ENCODE measurements at places on chromosomes 12 and 14.

- DNase-seq: no peak
Measured at GRCh38 chr12:51449580-51450246, 25.1 kb downstream of the SLC4A8 start.

- no peak for DNase-seq
Measured at GRCh38 chr12:38587594-38587993, 271.0 kb downstream of the ALG10B start.

DNA sequence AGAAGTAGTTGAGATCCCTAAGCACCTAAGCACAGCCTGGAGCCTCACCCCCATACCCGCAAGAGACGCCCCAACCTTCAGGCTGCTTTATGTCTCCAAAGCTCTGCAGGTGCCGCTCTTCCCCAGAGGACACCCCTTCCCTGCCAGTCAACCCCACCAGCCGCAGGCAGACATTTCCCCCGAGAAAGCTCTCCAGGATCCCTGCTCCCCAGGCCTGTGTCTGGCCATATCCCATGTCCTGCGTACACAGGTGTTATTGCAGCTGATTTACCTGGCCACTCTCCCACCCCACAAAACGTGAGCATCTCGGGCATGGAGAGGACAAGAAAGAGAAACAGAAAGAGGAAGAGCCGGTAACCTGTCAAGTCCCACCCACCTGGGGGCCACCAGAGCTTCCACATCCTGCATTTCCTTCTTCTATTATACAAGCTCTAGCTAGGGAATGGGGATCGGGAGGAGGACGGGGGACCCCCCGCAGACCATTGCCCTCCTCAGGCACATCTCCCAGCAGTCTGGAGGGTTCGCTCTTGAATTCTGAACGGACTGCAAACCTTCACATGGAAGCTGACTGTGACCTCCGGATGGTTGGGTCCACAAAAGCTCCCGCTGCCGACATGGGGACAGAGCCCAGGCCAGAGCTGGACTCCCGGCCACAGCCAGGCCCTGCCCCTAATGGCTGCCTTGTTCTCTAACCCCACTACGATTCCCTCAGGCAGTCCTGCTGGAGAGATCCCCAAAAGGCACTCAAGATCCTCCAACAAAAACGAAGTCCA, 17.6 kb downstream of the CCDC88C start:
- peak; percentile 43 for DNase-seq

DNA sequence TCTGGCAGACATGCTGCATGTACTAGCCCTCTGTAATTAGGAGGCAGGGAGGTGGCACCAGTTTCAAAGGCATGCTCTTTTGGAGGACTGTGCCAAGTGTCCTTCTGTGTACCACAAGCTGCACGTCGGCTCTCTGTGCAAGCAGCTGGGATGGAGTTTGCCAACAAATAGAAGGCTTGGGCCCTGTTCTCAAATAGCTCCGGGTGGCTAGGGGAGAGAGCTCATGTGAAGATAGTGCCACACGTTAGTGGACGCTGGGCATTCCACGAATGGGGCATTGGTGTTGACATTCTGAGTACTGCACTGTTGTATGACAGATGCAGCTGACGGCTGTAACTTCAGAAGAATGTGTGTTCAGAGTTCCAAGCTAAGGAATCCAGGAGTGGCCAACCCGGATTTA, 4.4 kb downstream of the AACS start:
- no peak for DNase-seq

DNA sequence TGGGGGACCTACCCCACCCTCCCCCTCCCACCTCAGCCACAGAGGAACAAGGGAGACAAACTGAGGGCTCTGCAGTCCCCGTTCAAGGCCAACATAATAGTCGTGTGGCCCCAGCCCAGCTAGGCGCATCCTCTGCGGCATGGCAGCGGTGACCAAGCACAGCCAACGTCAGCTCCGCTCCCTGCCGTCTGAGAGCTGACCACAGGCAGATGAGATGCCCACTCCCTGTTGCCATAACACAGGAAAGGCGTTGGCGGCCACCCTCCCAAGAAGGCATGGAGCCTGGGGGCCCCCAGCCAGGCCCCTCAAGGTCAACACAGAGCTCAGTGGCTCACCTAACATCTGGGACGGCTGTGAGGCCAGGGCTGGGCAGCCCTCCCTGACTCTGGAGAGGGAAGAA, 32.6 kb upstream of the UBC start:
- DNase-seq: no peak

DNA sequence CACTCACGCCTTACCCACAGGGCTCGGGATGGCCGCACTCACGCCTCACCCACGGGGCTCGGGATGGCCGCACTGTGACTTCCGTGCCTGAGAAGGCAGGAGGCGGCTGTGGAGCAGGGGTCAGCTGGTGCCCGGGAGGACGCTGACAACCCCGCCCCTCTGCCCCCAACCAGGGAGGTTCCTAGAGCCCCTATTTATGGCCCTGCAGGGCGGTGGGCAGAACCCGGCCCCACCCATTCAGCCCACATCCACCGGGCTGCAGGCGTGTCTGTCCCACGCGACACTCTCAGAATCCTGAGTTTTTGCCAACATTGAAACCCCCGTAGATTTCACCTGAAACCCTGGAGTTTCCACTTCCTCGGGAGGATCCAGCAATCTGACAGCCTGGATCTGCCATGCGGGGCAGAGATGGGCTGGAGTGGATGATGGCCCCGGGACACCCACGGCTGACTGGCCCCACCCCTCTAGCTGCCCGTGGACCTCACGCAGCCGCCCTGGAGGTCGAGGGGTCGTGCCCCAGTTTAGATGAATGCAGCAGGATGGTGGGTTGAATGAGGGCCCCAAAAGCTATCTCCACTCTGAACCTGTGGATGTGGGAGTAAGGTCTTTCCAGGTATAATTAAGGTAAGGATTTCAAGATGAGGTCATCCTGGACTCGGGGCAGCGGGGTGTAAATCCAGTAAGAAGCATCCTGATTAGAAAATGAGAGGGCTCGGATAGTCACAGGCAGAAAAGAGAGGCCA, 20.4 kb downstream of the GALNT9 start:
- DNase-seq: no peak

DNA sequence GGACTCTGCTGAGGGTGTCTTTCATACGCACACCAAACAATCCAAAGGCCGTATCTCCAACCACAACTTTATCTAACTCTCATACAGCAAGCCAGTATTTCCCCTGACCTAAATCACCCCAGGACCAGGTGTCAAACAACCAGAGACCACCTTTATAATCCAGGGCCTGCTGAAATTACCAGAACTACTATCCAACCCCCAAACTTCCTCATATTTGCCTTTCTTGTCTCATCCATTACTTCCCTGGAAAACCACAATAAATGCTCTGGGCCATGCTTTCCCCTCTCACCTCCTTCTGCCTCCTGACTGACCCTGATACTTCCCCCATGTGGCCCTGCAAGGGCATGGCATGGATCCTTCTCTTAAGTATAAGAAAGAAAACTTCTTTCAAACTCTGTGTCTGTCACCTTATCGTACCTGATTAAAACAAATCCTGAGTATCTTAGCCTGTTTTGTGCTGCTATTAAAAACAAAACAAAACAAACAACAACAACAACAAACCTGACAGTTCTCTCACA, 44.7 kb upstream of the CRACR2A start:
- no peak for DNase-seq

GRCh38 chr12:123011701-123012100, 31.2 kb downstream of the ARL6IP4 start:
- no peak for DNase-seq

DNA sequence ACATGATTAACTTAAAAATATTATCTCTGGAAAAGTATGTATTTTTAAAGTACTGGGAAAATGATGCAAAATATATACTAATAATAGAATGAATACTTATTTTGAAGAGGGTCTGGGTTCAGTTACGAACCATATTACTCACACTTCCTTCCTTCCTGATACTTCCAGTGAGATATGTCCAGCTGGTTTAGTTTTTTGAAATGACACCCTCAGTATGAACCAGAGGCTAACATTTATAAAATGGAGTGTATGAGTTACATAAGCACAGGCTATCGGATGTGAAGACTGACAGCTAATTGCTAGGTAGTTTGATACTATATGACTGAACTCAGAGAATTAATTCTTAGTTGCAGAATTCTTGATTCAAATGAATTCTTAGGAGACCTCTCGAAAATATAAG, 122.9 kb downstream of the OTOGL start:
- no peak for DNase-seq

DNA sequence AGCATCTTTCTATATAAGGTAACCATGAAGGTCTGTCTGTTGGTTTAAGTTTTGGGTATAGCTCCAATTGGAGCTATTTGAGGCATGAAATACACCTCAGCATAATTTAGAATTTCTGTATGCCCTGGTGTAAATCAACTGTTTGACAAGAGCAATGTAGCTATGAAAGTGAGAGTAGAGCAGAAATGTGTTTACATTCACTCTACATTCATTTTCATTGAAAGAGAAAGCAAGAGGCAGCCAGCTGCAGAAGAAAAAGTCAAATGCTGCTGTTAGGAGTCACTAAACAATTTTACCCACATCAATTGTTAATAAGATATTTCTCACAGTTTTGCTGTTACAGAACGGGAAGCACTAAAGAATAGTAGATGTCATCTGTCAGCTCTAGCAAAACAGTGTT, 252.5 kb downstream of the SLC6A15 start:
- no peak for DNase-seq

DNA sequence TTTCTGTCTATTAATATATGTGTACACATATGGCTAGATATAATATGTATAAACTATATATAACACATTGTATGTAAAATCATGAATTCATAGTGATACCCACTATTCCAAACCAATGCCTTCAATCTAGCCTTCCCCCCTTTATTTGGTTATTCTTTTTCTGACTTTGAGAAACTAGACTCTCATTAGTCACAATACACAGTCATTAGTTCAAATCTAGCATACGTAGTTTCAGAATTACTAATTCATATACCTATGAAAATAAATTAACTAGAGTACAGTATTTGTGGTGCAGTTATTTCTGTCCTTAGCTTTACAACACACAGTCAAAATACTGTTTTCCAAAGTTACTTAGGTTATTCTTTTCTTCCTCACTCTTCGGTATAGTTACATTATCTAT, 268.2 kb downstream of the DPF3 start:
- DNase-seq: no peak

GRCh38 chr12:94987801-94988200, 15.7 kb downstream of the NDUFA12 start:
- peak; percentile 42 for DNase-seq

DNA sequence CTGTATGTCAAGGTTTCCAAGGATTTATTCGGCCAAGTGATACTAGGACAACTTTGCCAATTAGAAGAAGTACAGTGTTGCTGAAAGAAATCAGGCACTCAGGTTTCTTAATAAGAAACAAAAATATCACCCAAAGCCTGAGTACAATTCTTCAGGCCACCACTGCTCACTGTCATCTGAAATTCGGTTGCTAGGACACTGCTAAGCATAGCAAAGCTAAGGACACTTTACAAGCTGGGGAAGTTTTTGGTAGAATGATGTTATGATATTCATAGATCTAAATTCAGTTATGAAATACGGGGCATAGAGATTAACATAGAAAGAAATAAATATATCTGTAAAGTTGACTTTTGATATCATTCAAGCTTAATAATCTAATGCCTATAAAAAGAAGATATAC, 505.1 kb downstream of the NELL2 start:
- DNase-seq: no peak

GRCh38 chr12:4786795-4787194, 66.6 kb downstream of the GALNT8 start:
- no peak for DNase-seq

DNA sequence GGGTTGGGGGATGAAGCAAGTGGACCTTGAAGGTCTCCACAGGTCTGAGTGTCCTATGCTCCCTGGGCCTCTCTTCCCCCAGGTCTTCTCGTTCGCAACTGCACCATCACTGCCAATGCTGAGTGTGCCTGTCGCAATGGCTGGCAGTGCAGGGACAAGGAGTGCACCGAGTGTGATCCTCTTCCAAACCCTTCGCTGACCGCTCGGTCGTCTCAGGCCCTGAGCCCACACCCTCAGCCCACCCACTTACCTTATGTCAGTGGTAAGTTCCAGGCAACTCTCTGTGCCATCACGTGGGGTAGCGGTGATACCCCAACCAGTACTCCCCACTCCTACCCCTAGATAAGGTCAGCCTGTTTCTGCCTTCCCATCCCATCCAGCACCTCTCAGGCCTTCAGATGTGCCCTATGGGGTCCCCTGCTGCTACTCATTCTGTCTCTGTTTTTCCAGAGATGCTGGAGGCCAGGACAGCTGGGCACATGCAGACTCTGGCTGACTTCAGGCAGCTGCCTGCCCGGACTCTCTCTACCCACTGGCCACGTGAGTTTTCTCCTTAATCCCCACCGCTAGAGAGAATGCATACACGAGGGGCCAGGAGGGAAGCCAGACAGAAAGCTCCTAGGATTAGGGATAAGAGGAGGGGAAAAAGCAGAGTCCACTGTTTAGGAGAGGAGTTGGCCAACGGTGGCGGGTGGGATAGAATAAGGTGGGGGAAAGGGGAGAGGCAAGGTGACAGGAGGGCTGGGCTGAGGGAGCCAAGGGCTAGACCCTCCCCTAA, 1.6 kb upstream of the TAPBPL start:
- no peak for DNase-seq

DNA sequence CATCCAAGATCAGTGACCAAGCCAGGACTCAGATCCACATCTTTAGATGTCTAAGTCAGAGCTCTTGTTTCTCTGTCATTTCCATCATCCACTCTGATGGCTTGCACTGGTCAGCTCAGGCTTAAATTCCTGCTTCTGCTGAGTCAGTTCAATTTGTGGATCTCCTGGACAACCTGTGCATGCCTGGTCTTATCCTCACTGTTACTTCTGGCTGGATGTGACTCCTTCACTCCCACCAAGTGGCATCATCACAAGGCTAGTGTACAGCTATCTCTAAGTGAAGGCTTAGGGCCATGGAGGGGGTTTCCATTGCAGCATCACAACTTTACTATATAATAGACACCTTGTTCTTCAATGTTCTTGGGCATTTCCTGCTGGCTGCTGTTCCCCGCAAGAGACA, 102.9 kb downstream of the EMP1 start:
- DNase-seq: no peak

- DNase-seq: no peak
Measured at GRCh38 chr12:130568041-130568440, 148.1 kb downstream of the RIMBP2 start.

- DNase-seq: no peak
Measured at GRCh38 chr12:127328867-127329266, 938.1 kb upstream of the TMEM132C start.

DNA sequence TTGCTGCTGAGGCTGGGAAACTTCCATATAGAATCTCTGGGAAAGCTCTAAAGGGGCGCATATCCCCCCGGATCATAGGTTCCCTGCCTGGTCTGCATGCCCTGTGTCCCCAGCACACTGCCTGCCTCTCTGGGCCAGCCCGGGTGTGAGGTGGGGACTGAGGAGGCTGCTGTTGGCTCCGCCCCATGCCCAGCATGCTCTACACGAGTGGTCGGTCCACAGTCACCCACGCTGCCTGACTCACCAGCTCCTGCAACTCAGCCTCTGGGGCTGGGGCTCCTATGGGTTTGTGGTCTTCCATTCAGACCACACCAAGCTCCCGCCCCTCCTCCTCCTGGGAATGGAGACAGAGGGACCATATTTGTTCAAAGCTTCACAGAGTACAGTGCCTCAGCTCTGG, 88.5 kb upstream of the ANO2 start:
- DNase-seq: no peak

- DNase-seq: no peak
Measured at GRCh38 chr12:56115329-56115728, 1.1 kb upstream of the RPL41 start.

Data from CD4-positive, alpha-beta T cell treated with Interleukin-6 at 100 ng/mL for 8 hours (primary cell).